GM04503 (cell line): ENCODE measurements at places on chromosomes 7 and 10.

GRCh38 chr7:80960244-80960795 lies 41.5 kb upstream of the SEMA3C start:
- no peak for DNase-seq

DNA sequence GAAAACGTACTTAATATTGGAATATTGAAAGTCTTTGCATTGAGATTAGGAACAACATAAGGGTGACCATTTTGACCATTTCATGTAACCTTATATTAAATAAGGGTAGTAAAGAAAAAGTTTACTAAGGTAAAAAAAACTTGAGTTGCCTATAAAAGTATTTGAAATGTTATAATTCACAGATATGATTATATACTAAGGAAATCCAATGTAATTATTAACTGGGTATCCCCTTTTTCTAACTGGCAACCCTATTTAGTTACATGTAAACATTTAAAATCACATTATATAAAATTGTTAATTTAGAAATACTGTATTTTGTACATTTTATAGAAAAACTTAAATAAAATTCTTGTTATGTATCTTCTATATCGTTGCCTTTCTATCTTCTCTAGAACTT lies 64.2 kb downstream of the TRIM24 start:
- DNase-seq: no peak

DNA sequence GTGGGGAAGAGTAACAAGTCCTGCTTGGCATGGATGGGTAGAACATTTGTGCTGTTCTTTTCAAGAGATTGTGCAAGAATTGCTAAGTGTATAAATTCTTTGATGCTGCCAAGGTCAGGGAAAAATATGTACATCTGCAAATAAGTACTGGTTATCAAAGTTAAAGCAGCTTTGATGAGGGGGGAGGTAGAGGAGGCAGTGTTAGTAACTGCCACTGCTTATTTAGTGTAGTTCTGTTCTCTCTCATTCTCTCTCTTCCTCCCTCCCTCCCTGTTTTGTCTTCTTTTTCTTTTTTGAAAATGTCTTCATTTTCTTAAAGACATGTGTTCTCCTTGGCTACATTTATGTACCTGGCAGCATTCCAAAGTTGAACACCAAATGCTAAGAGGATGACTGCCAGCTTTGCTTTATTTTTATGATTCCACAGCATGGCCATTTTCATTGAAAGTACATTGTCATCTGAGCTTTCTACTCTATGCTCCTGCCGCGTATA lies 18.6 kb downstream of the CACNB2 start:
- DNase-seq: no peak

DNA sequence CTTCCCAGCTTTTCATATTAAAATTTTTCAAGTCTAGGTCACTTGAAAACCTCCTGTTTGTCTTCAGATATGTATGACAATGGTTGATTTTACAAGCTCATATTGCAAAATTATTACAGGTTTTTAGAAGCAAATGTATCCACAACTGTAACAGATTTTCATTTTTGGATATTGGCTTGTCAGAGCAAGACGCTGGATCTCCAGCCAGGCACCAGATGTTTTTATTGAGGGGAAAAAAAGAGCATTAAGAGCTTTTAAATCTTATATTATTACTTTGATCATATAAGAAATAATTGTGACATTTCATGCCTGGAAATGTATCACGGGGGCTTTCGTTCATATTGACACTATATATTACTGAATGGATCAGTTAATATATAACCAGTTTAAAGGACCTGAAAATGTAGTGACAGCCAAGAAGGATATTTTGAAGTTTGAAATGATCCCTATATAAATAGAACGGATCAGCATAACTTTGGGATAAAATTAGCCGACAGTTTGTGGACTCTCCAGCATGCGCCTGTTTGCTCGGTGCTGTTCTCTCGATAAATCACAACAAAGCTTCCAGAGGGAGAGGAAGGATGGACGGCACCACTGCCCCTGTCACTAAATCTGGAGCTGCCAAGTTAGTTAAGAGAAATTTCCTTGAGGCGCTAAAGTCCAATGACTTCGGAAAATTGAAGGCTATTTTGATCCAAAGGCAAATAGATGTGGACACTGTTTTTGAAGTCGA lies at the start of gene ASB4:
Gene ASB4 (plus strand): TSS at position 553 of the 733 bp plus-strand sequence. CDS start 29 bp downstream, at position 582.
- DNase-seq: no peak

DNA sequence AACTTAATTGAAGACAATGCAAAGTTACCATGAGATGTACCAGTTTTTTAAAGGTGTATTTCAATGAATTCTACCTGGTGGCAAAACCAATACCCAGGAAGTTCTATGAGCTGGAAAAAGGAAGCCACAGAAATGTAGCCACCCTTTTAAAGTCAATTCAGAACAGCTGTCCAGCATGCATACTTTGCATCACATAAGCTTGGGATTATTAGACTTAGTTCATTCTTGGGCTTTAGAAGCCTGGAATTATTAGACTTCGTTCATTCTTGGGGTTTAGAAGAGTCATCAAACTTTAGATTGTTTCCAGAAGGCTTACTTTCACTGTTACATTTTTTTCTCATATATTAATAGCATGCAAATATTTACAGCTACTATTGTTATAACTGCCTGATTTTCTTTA lies 20.9 kb downstream of the SLC25A13 start:
- no peak for DNase-seq

- no peak for DNase-seq
These were observed 249.7 kb upstream of the IGFBP3 start for GRCh38 chr7:46170792-46171191.

DNA sequence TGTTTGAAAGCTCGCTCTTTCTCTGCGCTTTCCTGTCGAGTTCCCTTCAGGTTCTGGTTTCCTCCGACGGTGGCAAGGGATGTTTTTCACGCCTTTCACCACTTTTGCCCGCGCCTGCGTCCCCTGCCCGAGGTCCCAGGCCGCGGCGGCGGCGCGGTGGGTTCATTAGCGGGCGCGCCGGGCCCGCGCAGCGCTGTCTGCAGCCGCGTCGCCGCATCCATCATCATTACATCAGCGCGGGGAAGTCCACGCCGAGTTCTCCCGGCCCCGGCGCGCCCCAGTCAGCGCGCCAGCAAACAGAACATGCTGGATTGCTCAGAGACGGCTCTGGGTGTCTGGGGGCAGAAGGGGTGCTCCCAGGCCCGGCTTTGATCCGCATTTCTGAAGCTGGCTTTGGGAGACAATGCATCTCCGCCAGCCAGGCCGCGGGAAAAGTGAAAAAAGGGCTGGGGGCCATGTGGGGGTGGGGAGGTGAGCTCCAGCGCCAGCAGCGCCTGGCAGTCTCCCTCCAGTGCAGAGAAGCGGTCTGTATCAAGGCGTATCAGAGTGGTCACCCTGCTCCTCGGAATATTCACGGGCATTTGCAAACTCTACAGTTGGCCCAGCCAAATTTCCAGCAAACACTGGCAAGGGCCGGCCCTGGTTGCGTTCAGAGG lies 8.9 kb downstream of the GLI3 start:
- DNase-seq: no peak

DNA sequence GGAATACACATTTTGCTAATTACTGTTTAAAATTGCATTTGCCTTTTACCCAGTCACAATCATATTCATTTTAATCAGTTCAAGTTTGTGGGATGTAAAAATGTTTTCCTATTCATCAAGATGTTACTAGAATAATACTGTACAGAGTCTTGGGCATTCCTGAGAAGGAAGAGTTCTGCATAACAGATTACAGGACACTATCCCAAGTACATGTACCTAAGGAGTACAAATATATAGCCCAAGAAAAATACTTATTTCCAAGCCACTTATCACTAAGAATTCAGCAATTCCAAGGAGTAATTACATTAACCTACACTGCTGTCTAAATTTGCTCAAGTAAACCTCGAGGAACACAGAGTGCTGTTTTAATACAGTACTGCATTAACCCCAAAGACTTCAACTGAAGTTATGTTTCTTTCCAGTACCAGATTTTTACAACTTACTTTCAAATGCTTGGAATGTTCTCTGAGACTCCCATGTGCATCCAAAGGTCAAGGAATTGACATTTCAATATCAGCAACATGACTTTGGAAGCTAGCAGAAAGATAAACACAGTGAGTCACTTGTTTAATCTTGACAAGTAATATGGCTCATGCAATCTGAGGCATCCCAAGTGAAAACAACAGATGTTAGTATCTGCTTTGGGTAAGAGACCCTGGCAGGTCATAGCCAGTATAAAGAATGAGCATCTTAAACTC lies 125.4 kb upstream of the BET1 start:
- peak; percentile 60 for DNase-seq

- DNase-seq: peak; percentile 89
These were observed 643.1 kb downstream of the PARD3 start for GRCh38 chr10:34171957-34172527.

GRCh38 chr10:98394851-98395440 lies 20.0 kb downstream of the PYROXD2 start:
- no peak for DNase-seq

DNA sequence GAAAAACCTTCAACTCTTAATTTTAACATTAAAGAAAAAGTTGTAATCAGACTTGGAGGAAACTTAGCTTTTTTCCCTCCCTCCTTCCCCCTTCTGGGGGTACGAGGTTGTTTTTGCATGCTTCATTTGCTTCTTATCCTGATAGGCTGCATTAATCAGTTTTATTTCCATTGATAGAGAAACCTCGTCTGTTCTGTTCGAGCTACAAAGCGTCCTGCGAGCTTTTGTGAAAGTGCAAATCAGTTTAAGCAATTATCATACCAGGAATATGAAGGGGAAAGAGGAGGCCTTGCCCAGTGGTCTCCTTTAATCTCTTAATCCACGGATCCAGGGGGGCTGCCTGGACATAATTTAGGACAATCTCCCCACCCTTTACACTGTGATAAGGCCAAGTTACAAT lies 7.5 kb downstream of the EMX2 start:
- no peak for DNase-seq

DNA sequence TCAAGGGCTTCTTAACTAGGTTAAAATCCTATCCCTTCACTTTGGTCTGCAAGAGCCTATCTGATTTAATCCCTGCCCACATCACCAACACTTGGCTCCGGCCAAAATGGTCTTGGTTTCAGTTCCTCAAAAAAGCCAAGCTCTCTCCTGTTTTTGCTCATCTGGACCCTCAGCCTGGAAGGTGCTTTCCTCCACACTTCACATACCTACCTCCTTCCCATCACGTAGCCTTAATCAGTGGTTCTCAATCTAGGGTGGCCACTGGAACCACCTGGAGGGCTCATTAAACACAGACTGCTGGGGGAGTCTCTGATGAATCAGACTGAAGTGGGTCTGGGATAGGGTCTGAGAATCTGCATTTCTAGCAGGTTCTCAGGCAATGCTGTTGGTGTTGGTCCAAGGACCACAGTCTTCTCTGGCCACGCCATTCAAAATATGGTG lies 227.0 kb upstream of the AOAH start:
- no peak for DNase-seq

DNA sequence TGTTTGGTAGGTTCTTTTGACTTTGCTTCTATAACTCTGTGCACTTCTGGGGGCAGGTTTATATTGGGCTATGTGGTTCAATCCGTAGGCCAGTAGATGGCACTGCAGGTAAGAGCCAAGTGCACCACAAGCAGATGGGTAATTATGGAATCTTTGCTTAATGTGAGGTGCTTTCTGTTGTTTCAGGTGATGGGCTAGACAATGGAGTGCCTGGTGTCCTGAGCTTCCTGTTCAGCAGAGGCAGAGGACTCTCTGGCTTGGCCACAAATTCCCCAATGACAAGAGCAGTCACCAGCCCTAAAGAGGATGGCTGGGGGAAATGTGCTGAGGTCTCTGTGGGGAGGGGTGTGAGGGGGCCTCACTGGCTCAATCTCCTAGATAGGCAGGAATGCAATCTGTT lies 455.0 kb downstream of the CCSER2 start:
- DNase-seq: no peak

DNA sequence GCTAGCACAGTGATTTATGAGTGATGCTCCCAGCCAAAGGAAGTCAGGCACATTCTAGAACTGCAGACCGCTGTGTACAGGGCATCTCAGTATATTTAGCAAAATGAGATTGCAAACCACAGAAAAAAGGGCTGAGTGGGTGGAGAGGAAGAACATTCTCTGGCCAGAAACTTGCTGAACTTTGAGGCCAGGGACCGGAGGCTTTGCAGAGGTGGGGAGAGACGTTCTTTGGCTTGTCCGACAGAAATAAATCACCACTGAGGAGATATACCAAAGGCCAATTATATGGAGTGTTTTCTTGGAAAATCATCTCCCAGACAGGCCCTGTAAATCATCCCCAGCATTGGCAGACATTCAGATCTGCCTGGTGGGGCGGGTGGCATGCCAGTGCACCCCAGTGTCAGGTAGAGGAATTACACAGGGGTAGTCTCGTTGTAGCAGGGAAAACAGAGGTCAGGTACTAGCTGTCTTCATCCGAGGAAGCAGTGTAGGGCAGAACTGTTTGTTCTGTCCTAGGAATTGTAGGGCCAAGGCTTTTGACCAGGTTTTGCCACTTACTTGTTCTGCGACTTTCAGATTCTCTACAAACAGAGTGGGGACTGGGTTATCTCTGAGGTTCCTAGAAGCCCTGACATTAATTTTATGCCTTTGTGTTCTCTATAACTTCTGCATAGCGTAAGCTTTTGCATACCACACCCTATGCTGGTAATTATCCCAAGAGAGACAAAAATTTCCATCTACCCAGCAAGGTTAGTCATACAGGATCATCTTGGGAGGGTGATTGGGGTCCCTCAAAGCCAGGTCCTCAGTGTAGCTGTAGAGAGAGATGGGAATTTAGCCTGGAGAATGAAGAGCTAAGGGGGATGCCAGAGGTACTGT lies 655.6 kb downstream of the LRMDA start:
- DNase-seq: peak; percentile 29

- DNase-seq: peak; percentile 55
These were observed 35.1 kb upstream of the AKR1C2 start for GRCh38 chr10:5038733-5039132.

- DNase-seq: no peak
These were observed 39.0 kb downstream of the TAF3 start for GRCh38 chr10:7857262-7857661.

GRCh38 chr10:54587971-54588370 lies 213.1 kb downstream of the PCDH15 start:
- no peak for DNase-seq

GRCh38 chr7:94008537-94008936 lies 4.4 kb upstream of the BET1 start:
- no peak for DNase-seq

DNA sequence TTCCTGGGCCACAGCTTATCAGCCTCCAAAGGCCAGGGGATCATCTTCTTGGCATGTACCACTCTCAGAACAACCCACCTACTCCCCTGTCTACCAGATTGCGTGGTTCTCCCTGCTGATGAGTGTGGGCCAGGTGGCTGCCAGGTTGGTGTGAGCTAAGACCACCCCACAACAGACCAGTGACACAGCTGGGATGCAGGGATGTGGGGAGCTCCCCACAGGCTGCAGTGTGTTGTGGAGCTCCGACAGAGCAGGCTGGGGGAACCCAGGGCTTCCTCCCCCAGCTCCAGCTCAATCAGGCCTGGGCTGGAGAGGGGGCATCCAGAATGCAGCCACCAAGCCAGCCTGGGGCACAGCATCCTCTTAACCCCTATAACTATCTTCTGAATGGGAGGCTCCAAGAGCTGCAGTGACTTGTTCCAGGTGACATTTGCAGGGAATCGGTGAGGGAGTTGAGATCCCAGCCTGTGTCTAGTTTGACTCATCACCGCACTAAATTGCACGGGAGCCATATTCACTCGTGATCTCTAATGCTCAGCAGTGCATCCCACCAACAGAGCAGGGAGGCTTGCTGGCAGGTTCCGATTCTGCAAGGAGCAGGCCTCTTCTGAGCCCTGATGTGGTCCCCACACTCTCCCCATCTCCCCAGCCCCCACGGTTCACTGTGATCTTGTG lies 596 bp upstream of the GDF2 start:
- no peak for DNase-seq

- no peak for DNase-seq
These were observed 16.6 kb downstream of the IDI2 start for GRCh38 chr10:1009071-1009494.

- no peak for DNase-seq
These were observed 4.1 kb upstream of the PILRB start for GRCh38 chr7:100353685-100354330.
